Thymus (tissue), 14 donors: ENCODE measurements at places on chromosomes 16 and 17. TPM values are rescaled to one million over a fixed set of nuclear protein-coding genes. Genes with fewer than 3 reads are reported as not detected.

The CD300LB gene
- 0.64 TPM for polyA plus RNA-seq

The OR3A3 gene
- not detected for polyA plus RNA-seq

The ADORA2B gene
- 1.1 TPM for polyA plus RNA-seq

The WSCD1 gene
- 1.1 TPM for polyA plus RNA-seq
